ENCODE measurements at places on chromosomes 13 and 19.

- H3K27ac ChIP-seq: no peak within 1 kb of the TSS
- no peaks in the 10 kb centered on the region for H3K27me3 ChIP-seq
- peaks cover 4% of the 10 kb centered on the region for H3K4me1 ChIP-seq
- H3K36me3 ChIP-seq: no peaks in the 10 kb centered on the region
- H3K4me3 ChIP-seq: no peak within 1 kb of the TSS
Measured at GRCh38 chr19:39934584-39935363, at the start of gene FCGBP. FCGBP (minus strand) TSS chr19:39934634.

DNA sequence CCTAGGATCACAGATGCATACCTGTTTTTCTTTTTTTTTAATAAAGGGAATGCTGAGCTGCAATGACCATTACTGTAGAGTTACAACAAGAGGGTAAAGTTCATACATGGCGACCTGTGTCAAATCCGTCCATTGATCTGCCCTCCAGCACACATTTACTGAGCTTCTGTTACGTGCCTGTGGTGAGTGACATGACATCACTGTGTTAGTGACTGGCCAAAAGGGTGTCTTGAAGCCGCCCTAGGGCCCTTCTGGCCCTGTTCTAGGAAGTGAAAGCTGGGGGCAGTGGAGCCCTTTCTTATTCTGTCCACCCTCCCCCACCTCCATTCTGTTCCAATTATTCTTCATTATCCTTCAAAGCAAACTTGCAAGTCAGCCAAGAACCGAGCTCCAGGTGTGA is 66.3 kb downstream of the ZIC5 start:
- H3K4me3 ChIP-seq: no peak overlapping the region
- DNase-seq: no peak
- H3K27ac ChIP-seq: no peak overlapping the region
- no peaks in the 10 kb centered on the region for H3K36me3 ChIP-seq
- no peaks in the 10 kb centered on the region for H3K4me1 ChIP-seq

- no peak overlapping the region for H3K27ac ChIP-seq
- H3K4me3 ChIP-seq: no peak overlapping the region
- DNase-seq: peak; percentile 93
- H3K4me1 ChIP-seq: peaks cover 5% of the 10 kb centered on the region
- no peaks in the 10 kb centered on the region for H3K27me3 ChIP-seq
Measured at GRCh38 chr19:49546825-49547565, 19.2 kb downstream of the RCN3 start.

- peak overlapping the region; percentile 55 for H3K27ac ChIP-seq
- peak; percentile 64 for DNase-seq
- H3K4me1 ChIP-seq: no peaks in the 10 kb centered on the region
- H3K4me3 ChIP-seq: no peak overlapping the region
Measured at GRCh38 chr19:41531438-41532311, 44.3 kb upstream of the CEACAM21 start.

DNA sequence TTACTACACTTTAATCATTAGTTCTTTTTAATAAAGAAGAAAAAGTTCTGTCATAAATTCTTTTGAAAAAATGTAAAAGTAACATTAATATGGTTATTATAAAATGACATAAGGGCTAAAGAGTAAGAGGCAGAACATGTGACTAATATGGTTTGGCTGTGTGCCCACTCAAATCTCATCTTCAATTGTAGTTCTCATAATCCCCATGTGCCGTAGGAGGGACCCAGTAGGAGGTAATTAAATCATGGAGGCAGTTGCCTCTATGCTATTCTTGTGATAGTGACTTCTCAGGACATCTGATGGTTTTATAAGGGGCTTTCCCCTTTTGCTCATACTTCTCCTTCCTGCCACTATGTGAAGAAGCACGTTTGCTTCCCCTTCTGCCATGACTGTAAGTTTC is 104.5 kb downstream of the UGGT2 start:
- no peak overlapping the region for H3K4me3 ChIP-seq
- no peak overlapping the region for H3K27ac ChIP-seq
- H3K36me3 ChIP-seq: no peaks in the 10 kb centered on the region
- no peaks in the 10 kb centered on the region for H3K27me3 ChIP-seq

GRCh38 chr19:18778076-18778389 is 13.1 kb downstream of the COMP start:
- H3K27ac ChIP-seq: no peak overlapping the region
- DNase-seq: no peak
- no peaks in the 10 kb centered on the region for H3K27me3 ChIP-seq
- H3K4me3 ChIP-seq: no peak overlapping the region
- H3K4me1 ChIP-seq: no peaks in the 10 kb centered on the region

DNA sequence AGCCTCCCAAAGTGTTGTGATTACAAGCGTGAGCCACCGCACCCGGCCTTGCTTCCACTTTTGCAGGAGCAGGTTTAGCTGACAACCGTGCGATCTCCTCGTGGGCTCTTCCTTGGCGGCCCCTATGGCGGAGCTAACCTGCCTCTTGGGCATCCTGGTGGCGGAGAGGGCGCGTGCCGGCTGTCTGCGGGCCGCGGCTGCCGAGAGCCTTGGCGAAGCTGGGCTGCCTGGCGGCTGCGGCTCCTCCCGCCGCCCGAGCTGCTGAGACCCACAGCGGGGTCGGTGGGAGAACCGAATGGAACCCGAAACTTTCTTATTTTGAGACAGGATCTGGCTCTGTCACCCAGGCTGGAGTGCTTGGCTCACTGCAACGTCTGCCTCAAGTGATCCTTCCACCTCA is 55.7 kb downstream of the NLRP12 start:
- H3K27me3 ChIP-seq: no peaks in the 10 kb centered on the region
- H3K36me3 ChIP-seq: no peaks in the 10 kb centered on the region
- H3K27ac ChIP-seq: no peak overlapping the region
- H3K4me1 ChIP-seq: no peaks in the 10 kb centered on the region

GRCh38 chr19:6979399-6979798 is 41.8 kb downstream of the MBD3L2B start:
- no peak overlapping the region for H3K4me3 ChIP-seq
- no peak for DNase-seq
- no peaks in the 10 kb centered on the region for H3K4me1 ChIP-seq
- no peak overlapping the region for H3K27ac ChIP-seq
- no peaks in the 10 kb centered on the region for H3K27me3 ChIP-seq
- H3K36me3 ChIP-seq: no peaks in the 10 kb centered on the region

GRCh38 chr19:18279516-18280246 is 1.7 kb downstream of the JUND start:
- H3K4me3 ChIP-seq: peak overlapping the region; percentile 95
- H3K4me1 ChIP-seq: peaks cover 32% of the 10 kb centered on the region
- peak overlapping the region; percentile 99 for H3K27ac ChIP-seq
- peak; percentile 94 for DNase-seq
- no peaks in the 10 kb centered on the region for H3K36me3 ChIP-seq

GRCh38 chr19:4399812-4400134 is 574 bp downstream of the SH3GL1 start:
- peak overlapping the region; percentile 88 for H3K4me3 ChIP-seq
- H3K27me3 ChIP-seq: no peaks in the 10 kb centered on the region
- no peaks in the 10 kb centered on the region for H3K36me3 ChIP-seq
- no peak for DNase-seq

DNA sequence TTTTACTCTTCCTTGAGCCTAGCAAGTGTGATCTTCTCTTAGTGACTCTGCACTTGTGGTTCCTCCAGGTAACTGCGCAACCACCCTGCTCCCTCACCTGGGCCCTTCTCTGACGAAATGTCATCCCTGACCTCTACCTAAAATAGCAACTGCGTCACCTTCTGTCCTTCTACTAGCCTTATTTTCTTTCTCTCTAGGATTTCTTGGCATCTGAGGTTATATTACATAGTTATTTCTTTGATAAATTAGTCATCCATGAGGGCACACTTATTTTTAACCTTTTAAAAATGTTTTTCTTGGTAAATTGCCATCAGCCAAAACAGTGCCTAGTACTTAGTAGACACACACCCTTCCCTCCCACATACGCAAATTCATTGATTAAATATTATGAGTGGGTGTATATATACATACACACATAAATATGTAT is 355.5 kb downstream of the ENOX1 start:
- no peaks in the 10 kb centered on the region for H3K27me3 ChIP-seq
- H3K4me3 ChIP-seq: no peak overlapping the region
- no peaks in the 10 kb centered on the region for H3K36me3 ChIP-seq
- DNase-seq: no peak
- H3K27ac ChIP-seq: no peak overlapping the region

DNA sequence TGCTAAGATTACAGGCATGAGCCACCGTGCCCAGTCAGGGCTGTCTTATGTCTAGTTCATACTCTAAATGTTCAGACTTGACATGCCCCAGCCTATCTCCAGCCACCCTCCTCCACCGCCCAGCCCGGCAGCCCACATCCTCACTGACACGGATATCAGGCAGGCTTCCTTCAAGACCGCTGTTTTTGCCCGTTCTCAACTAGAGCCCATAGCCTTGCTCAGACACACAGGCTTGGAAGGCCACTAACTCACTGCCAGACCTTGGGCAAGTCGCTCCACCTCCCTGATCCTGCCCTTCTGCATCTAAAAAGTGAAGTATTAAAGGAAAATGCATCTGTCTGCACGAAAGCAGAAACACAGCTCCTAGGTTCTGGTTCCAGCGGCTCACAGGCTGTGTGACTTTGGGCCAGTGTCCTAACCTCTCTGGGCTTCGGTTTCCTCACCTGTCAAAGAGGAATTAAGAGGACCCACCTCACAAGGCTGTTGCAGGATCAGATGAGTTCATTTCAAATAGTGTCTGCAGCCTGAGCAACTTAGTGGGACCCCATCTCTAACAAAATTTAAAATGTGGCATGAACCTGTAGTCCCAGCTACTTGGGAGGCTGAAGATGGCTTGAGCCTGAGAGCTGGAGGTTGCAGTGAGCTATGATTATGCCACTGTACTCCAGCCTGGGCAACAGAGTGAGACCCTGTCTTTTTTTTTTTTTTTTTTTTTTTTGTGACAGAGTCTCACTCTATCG is 14.5 kb upstream of the CERS4 start:
- no peaks in the 10 kb centered on the region for H3K27me3 ChIP-seq
- H3K36me3 ChIP-seq: no peaks in the 10 kb centered on the region
- no peak overlapping the region for H3K4me3 ChIP-seq
- no peaks in the 10 kb centered on the region for H3K4me1 ChIP-seq

DNA sequence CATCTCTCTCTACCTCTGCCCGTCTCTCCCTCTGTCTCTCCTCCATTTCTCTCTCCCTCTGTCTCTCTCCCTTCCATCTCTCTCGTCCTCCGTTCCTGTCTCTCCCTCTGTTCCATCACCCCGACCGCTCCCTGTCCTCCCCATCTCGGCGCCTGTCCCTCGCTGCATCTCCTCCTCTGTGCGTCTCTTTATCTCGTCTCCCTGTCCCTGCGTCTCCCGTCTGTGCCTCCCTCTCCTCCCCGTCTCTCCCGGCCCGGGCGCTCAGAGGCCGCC is 4.6 kb downstream of the GRIN2D start:
- peak overlapping the region; percentile 31 for H3K4me3 ChIP-seq
- H3K27ac ChIP-seq: no peak overlapping the region
- no peaks in the 10 kb centered on the region for H3K27me3 ChIP-seq
- DNase-seq: no peak

- H3K27me3 ChIP-seq: no peaks in the 10 kb centered on the region
- H3K4me3 ChIP-seq: no peak overlapping the region
- DNase-seq: no peak
- no peaks in the 10 kb centered on the region for H3K4me1 ChIP-seq
- H3K27ac ChIP-seq: peak overlapping the region; percentile 22
- no peaks in the 10 kb centered on the region for H3K36me3 ChIP-seq
Measured at GRCh38 chr13:94860981-94861407, 148.6 kb upstream of the SOX21 start.

- no peak for DNase-seq
- H3K4me1 ChIP-seq: no peaks in the 10 kb centered on the region
- no peaks in the 10 kb centered on the region for H3K27me3 ChIP-seq
- H3K36me3 ChIP-seq: no peaks in the 10 kb centered on the region
- H3K4me3 ChIP-seq: no peak overlapping the region
Measured at GRCh38 chr19:5193192-5193591, 147.4 kb downstream of the PTPRS start.

DNA sequence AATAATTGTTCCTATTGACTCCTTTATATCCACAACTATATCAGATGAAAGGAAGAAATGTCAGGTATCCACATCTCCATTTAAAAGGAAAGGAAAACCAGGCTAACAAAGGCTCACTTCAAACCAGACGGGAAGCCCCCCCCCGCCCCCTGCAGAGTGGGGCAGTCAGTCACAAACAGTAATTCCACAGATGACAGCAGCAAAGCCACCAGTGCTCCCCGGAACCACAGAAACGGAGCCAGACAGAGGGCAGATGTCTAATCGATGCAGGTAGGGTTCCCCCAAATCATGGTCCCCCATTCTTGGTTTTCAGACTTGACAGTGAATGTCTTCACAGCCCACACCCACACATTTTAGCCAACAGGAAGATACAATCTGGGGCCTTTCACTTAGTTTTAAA is 100.8 kb downstream of the STK24 start:
- no peak overlapping the region for H3K4me3 ChIP-seq
- H3K36me3 ChIP-seq: no peaks in the 10 kb centered on the region
- no peak for DNase-seq
- no peaks in the 10 kb centered on the region for H3K27me3 ChIP-seq
- H3K27ac ChIP-seq: no peak overlapping the region

- DNase-seq: no peak
- no peaks in the 10 kb centered on the region for H3K27me3 ChIP-seq
- no peaks in the 10 kb centered on the region for H3K36me3 ChIP-seq
- no peak overlapping the region for H3K27ac ChIP-seq
- no peaks in the 10 kb centered on the region for H3K4me1 ChIP-seq
- no peak overlapping the region for H3K4me3 ChIP-seq
Measured at GRCh38 chr13:74248477-74248876, 114.3 kb upstream of the KLF12 start.

DNA sequence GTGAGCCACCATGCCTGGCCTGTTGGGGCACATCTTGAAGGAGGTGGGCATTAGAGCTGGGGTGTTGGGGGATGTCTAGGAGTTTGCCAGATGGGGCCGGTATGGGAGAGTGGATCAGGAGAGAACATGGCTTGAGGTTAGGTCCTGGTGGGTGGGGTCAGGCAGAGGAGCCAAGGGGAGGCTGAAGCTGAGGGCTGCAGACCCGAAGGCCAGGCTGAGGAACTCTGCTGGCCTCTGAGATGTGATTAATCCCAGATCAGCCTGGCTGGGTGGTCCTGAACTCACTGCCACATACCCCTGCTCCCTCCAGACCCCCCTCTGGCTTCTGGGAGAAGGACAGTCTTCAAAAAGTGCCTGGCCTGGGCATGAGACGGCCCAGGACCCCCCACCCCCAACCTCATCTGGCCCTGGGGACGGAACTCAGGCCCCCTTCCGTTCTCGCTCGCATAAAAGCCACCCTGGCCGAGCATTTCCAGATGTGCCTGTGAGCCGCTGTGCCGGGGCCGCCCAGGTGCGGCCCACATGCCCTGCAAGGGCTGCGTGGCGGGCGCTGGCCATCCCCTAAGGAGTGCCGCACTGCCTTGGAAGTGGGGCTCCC is 2.7 kb downstream of the FSTL3 start:
- peak overlapping the region; percentile 66 for H3K27ac ChIP-seq
- peaks cover 41% of the 10 kb centered on the region for H3K4me1 ChIP-seq
- H3K4me3 ChIP-seq: no peak overlapping the region
- DNase-seq: no peak
- no peaks in the 10 kb centered on the region for H3K27me3 ChIP-seq
